ENCODE measurements at places on chromosomes 3 and 15. TPM values are rescaled to one million over a fixed set of nuclear protein-coding genes. Genes with fewer than 3 reads are reported as not detected.

The GOLGA8M gene
- polyA plus RNA-seq: not detected

The LNP1 gene
- polyA plus RNA-seq: 0.56 TPM

The CTDSPL gene
- polyA plus RNA-seq: 0.15 TPM

The OXTR gene
- 0.86 TPM for polyA plus RNA-seq

The SLC2A2 gene
- not detected for polyA plus RNA-seq

The SKOR1 gene
- polyA plus RNA-seq: not detected

The KLHL40 gene
- not detected for polyA plus RNA-seq

The GCNT3 gene
- not detected for polyA plus RNA-seq

The DZIP3 gene
- 13.5 TPM for polyA plus RNA-seq

The CRYBG3 gene
- 1.4 TPM for polyA plus RNA-seq

The NKIRAS1 gene
- 5.2 TPM for polyA plus RNA-seq

- no peak for DNase-seq
Observed at GRCh38 chr15:39610665-39611064, 29.8 kb downstream of the THBS1 start.

- DNase-seq: no peak
Observed at GRCh38 chr3:129607391-129608068, 1.1 kb upstream of the PLXND1 start.

GRCh38 chr3:42133500-42134298, 42.5 kb downstream of the TRAK1 start:
- no peak for DNase-seq

DNA sequence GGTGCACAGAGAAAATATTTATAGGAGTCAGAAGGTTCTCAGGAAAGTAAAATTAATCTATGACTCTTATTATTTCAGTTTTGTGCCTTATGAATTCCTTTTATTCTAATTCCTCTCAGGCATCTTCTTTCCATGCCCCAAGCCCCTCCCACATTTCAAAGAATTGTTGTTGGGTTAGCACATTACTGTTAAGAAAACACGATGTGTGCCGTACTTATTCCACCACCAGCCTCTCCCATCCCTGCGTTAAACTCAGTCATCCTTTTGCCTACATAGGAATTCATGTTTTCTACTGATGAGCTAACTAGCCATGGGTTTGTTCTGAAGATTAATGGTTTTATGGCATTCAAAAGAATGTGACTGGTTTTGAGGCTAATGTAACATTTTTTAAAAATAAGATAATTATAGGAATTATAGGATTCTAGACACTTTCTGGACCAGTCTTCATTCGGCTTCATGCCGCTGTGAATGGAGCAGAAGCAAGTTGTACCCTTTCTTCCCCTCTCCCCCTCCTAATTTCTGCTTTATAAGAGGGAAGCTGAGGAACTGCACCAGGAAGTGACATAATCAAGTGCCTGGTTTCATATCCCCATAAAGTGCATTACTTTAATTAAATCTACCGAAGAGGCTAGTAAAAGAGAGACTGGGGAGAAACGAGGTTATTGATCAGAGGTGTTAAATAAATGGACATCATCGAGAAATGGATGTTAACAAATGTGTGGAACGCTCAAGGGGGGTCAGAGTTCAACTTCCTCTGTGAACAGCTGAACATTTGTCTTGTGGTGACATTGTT, 12.3 kb upstream of the MB21D2 start:
- no peak for DNase-seq

DNA sequence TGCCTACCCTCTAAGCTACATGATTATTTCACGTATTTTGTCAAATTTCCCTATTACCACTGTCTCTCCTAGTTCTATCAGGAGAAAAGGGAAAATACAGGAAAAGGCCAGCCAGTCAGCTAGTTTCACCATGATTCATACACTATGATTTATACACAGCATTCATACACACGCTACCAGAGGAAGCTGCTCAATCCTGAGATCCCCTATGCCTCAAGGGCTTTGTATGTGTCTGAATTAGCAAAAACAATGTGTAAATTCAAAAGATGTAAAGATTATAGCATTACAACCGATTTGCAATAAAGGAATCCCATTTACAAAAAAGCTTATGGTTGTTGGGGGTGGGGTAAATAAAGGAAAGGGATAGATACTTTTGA, 3.1 kb upstream of the ACKR4 start:
- DNase-seq: no peak

- no peak for DNase-seq
Observed at GRCh38 chr3:59189526-59189925, 139.7 kb upstream of the CFAP20DC start.

- DNase-seq: no peak
Observed at GRCh38 chr15:32879980-32880379, 162.2 kb downstream of the GREM1 start.

DNA sequence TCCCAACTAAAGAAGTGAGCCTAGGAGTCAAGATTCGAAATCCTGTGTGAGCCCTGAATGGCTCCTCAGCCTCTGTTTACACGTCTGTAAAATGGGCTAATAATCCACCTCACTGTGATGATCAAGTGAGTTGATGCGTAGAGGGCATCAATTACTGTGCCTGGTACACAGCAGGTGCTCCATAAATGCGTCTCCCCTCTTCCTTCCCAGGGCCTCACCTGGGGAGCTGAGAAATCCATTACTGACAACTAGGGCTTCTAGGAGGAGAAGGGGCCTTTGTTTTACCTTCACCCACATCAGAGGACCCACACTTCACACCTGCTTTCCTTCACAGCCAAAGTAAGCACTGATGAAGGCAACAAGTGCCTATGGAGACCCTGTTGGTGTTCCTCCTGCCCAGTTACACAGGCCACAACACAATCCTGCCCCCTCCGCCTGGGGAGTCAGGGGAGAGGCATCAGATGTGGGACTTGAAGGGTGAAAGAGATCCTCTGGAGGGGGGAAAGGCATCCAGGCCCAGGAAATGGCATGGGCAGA, 1.4 kb downstream of the CIB2 start:
- DNase-seq: no peak

- peak; percentile 95 for DNase-seq
Observed at GRCh38 chr3:122793568-122794416, at the start of gene HSPBAP1. Gene HSPBAP1, minus strand, starts transcription at chr3:122793831. Its CDS starts 151 bp downstream, at chr3:122793680.

DNA sequence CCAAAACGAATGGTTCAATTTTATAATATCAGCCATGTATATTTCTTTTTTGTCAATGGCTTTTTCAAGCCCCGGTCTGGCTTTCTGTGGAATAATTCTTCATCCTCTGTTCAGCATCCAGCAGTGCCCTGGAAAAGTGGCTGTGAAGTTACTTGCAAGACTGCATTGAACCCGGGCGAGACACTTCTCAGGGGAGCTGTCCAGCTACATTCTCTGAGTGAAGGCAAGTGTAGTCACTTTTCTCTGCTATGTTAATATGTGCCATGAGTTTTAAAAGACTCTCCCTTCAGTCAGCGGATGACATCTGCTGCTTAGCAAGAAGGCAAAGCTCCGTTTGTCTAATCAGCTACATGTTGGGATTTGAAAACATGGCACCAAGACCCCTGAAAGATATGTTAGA, 81.3 kb upstream of the RGMA start:
- DNase-seq: no peak

DNA sequence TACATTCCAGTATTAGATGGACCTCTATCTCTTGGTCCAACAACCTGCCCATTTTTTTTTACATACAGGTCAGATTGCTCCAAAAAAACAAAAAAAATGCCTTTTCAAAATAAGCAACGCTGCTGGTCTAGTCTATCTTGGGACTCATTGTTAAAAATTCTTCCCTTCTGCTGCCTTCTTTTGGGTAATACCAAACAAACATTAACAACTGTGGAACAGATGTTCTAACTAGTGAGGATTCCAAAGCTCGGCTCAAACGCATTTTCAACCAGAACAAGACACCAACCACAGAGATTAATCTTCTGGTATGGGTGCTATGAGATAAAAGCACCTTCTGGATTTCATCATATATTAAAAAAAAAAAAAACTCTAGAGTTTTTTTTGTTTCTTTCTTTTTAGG, 24.7 kb downstream of the ARHGAP31 start:
- DNase-seq: no peak

- no peak for DNase-seq
Observed at GRCh38 chr3:76615719-76616118, 424.2 kb upstream of the ROBO2 start.

- no peak for DNase-seq
Observed at GRCh38 chr15:29196290-29196689, 73.3 kb downstream of the NSMCE3 start.

DNA sequence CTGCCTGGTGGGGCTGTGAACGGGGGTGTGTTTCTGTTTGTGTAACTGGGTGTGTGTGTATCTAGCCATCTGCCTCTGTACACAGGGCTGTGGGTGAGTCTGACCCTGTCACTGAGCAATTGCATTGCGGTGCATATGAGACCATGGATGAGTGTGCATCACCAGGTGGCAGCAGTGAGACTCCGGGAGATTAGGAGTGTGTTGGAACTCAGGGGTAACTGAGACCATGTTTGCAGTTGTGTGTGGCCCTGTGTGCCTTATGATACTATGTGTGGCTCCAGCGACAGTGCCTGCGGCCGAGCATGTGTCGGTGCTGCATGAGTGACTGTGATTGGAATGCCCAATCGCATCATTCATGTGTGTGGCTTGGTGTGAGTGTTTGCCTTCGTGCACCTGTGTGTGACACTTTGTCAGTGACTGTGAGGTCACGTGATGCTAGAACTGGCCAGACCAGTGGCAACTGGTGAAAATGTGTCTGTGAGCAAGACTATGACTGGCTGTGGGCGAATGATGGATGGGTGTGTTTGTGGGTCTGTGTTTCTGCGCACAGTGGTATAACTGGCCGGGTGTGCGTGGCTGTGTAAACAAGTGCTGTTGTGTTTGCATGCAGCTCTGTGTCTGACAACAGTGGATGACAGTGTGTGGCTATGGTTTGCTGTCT, 14.0 kb downstream of the VILL start:
- DNase-seq: no peak

DNA sequence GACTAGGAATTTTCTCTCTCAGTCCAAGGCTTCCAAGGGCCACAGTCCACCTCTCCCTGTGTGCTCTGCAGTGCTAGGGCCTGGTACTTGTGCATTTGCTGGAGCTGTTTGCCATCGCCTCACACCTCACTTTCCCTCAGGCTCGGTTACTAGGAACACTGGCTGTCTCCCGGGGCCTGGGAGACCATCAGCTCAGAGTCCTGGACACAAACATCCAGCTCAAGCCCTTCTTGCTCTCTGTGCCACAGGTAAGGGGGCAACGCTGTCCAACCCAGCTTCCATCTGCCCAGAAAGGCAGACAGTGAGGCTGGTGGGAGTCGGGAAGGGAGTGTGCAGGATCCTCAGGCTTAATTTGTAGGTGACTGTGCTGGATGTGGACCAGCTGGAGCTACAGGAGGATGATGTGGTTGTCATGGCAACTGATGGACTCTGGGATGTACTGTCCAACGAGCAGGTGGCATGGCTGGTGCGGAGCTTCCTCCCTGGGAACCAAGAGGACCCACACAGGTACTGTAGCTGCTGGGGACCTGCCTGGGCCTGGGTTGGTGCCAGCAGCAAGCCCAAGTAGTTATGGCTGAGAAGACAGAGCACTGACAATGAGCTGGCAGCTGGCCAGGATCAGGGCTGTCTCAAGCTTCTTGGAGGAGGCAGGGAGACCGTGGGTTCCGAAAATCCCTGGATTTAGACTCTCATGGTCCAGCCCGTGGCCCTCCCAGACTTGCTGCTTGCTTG, 3.4 kb downstream of the PPM1M start:
- no peak for DNase-seq

- DNase-seq: peak; percentile 17
Observed at GRCh38 chr3:138118612-138119422, 3.4 kb upstream of the DZIP1L start.

DNA sequence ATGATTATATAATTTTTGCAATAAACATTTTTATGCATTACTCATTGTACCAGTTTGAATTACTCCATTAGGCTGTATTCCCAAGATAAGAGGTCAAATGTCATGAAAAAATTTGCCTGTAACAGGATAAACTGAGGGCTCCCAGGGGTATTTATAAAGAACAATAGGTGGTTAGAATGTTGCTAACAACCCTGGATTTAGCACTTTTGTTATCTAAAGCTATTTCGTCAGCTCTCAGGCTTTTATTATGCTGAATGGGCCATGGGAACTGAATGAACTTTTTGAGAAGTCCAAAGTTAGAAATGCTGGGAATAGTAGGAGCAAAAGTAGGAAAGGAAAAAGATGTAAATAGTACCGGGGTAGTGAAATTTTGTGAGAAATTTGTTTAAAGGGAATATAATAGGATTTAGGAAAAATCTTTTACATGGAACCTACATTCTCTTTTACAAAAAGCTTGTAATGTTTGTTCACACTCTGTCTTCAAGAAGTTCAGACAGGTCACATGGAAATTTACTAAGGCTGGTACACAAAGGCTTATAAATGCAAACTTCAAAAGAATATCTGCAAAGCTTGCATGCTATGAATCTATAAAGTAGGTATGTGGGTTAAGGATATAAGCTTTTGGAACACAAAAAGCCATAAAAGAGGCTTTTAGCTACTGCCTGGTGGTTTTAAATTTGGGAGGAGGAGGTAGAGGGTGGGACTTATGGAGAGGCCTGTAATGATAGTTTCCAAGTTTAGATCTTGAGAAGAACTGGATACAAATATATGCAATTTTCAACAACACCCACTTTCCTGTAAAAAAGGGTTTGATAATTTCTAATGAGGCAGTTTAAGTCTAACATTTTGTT, 445.8 kb upstream of the NAALADL2 start:
- no peak for DNase-seq

- no peak for DNase-seq
Observed at GRCh38 chr15:66211670-66212562, 41.6 kb downstream of the MEGF11 start.

- DNase-seq: no peak
Observed at GRCh38 chr3:12284591-12284990, 4.3 kb upstream of the PPARG start.

DNA sequence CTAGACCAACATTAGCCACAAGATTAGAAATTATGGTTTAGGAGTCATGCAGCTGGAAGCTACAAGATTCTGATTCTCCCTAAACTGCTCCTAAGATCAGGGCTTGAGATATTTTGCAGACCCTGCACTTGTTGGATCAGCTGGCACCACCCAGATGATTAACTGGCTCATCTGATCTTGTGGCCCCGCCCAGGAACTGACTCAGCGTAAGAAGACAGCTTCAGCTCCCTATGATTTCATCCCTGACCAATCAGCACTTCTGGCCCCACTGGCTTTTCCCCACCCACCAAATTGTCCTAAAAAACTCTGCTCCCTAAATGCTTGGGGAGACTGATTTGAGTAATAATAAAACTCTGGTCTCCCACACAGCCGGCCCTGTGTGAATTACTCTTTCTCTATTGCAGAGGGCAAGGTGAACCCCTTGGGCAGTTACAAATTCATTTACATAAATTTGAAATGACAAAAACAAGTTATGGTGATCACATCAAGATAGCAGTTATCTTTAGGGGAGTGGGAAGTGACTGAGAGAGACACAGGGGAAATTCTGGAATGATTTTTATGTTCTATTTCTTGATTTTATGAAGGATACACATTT, 76.5 kb downstream of the CD200R1L start:
- DNase-seq: no peak

- DNase-seq: no peak
Observed at GRCh38 chr15:57015897-57016296, 97.5 kb downstream of the TCF12 start.

DNA sequence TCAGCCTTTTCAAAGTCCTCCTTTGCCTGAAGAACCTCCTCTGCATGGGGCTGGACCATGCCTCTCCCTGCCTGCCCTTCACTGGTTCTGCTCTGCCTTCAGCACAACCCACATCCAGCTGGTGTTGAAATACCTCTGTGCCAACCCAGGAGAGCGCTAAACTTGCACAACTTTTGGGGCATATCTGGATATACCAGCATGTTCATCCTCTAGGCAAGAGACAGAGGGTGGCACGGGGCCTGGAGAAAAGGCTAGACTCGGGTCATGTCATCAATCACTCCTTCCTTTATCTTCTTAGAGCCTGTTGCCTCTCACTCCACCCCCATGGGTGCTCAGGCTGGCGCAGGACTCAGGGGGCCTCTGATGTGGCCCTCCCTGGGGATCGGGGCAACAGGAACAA, 4.8 kb downstream of the SEMA4B start:
- DNase-seq: no peak
